ENCODE measurements at places on chromosomes 3 and 15. TPM values are rescaled to one million over a fixed set of nuclear protein-coding genes. Genes with fewer than 3 reads are reported as not detected.
A peak's percentile ranks its signal among the peaks of the same experiment; 100 is the strongest.

NTRK3 gene
- total RNA-seq = 0.66 TPM

DNA sequence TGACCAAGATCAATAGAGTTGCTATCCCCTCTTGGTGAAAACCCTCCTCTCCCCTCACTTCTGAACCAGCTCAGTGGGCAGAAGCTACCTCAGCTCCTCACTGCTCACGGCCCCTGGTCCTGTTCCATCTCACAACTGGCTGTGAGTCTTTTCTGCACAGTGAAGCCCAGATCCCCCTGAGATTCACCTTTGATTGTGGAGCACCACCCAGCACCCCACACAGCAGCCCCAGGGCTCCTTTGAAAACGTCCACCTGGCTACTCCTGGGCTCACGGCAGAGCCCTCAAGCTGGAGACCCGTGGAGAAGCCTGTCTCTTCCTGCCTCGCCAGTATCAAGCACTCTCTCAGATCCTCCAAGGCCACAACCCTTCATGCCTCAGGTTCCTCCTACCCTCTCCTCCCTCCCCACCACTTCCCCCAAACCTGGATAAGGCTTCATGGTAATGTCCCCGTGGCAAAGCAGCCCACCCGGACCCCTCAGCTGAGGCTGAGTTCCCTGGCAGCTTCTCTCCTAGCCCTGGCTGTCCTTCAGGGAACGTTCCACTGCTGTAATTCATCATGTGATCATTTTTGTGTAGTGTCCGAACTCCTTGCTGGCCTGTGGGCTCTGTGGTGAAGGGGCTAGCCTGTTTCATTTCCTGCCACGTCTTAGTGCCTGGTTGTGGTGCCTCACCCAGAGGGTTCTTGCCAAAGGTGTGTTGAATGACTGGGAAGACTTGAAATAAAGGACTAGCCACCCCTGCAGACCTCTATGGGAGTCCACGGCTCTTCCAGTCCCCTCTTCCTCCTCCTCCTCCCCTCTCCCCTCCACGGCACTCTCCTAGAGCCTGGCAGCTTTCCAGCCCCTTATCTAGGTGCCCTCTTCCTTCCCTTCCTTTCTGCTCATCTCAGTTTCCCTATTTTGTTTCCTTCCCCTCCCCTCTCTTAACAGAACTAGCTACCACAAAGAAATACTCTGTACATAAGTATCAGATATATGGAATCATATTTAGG lies 44.5 kb downstream of the KY start:
- no peak for DNase-seq

DNA sequence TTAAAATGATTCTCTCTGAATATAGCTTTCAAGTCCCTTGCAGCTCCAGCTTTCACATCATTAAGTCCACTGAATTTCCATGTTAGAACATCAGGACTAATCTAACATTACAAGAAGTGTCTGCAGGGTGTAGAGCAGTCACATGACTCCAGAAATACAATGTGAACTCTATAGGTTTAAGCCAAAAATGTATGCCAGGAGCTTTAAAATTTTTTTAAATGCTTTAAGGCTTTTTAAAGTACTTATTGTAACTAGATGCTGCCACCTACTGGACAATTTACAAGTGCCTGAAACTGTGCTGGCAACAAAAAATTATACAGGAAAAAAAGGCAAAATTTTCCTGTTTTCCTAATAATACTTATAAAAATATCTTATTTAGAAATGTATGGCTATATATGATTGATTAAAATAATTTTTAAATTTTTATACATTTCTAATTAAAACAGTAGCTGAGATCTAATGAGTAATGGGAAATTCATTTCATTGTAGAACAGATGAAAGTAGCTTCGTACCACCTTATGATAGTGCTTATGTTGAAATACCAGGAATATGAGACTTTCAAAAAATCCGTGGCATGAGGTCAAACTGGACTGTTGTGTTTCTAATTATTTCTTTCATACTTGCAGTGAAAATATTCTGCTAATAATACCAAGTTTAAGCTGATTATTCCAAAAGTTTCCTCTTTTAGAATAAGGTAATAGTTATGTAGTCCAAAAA lies 25.7 kb downstream of the FSIP1 start:
- DNase-seq = peak; percentile 55

DNA sequence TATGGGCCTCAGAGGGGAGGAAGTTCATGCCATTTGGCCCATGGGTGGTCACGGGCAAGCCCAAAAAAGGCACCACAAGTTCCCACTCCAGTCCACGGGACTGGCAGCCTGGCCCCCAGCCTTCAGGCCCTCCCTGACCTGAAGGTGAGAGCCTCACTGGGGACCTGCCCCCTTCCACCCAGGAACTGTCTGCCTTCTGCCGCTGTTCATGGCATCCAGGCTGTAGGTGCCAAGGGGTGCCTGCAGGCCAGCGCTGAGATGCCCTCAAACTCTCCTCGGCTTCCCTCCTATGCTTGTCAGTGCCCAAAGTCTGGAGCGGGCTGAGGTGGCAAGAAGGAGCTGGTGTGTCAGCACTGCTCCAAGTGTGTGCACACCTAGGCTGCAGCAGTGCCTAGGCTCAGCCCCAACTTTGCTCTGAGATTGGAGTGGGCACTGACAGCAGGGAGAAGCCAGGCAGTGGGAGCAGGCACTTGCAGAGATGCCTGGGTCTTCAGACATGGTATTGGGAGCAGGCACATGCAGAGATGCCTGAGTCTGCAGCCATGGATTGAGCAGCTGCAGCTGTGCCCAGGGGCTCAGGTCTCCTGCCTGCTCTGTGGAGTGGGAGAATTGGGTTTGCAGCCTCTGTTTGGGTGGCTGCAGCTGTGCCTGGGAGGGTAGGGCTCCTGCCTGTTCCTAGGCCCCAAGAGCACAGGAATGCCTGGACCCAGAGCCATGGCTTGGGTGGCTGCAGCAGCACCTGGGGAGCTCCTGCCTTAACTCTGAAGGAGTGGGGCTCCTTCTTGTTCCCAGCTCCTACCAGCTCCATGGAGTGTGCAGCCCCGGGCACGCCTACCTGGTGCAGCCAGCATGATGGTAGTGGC lies 44.0 kb upstream of the PRR23C start:
- no peak for DNase-seq

- DNase-seq = no peak
These were observed 437.1 kb downstream of the SHQ1 start for GRCh38 chr3:72411126-72411525.

DNA sequence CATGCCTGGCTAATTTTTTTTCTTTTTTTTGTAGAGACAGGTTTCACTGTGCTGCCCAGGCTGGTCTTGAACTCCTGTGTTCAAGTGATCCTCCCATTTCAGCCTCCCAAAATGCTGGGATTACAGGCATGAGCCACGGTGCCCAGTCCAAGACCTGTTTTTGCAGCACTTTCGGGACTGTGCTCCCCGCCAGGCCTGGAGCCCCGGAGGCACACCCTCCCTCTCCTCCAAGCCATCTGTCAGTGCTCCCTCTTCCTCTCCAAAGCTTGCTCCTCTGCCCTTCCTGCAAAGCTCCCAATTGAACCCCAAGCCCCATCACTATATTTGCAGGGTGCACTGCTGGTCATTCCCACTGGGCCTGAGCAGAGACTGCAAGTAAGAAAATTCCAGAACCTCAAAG lies 98.1 kb downstream of the CORO2B start:
- no peak for DNase-seq

Data from body of pancreas (tissue), 4 donors.